ENCODE measurements at places on chromosomes 5 and 9. TPM values are rescaled to one million over a fixed set of nuclear protein-coding genes. Genes with fewer than 3 reads are reported as not detected.

GRCh38 chr5:62082370-62082801 lies 223.6 kb upstream of the KIF2A start:
- no peak overlapping the region for H3K4me3 ChIP-seq
- peaks cover 5% of the 10 kb centered on the region for H3K4me1 ChIP-seq
- no peak overlapping the region for H3K27ac ChIP-seq
- H3K36me3 ChIP-seq, result no peaks in the 10 kb centered on the region
- no peak for DNase-seq

- H3K27ac ChIP-seq, result no peak overlapping the region
- no peak for DNase-seq
- no peaks in the 10 kb centered on the region for H3K27me3 ChIP-seq
- H3K4me3 ChIP-seq, result no peak overlapping the region
These were observed 124.4 kb upstream of the MAP1B start for GRCh38 chr5:71982717-71983395.

DNA sequence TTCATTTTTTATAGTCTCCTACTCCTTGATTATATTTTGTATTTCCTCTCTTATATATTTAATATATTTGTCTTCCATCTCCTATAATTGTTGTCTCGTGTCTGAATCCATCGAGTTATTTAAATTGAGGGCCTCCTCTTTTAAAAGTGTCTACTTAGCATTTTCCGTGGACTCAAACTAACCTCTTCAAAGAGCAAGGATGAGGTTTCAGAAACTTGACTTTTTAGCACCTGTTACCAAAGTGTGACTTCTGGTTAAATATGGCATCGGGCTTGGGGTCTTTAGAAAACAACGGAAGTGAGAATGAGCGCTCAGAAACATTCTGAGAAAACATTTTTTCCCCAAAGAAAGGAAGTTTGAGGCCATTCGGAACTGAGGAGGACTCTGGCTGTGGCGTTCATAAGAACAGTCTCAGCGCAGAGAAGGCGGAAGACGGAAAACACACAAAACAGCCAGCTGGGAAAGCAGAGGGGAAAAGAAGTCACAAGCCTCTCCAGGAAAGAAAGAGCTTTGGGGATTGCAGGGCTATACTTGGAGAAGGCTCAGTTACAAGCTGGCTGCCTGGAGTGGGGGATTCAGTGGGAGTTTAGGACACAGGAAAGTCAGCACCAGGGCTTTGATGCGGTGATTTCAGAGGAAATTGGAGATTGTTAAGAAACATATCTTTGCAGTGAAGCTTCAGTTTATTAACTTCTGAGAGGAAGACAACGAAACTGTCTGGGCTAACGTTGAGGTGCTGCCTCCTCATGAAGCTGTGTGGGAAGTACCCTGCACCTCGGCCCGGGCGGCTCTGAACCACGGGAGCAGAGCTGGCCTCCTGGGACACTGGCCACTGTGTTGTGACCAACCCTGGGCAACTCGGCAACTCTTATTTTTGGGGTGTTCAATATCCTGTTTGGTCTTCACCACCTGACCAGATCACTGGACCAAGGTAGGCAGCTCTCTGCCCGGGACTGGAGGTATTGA lies 25.1 kb upstream of the IRX2 start:
- H3K36me3 ChIP-seq, result no peaks in the 10 kb centered on the region
- H3K27ac ChIP-seq, result no peak overlapping the region
- H3K27me3 ChIP-seq, result no peaks in the 10 kb centered on the region
- no peaks in the 10 kb centered on the region for H3K4me1 ChIP-seq

- no peaks in the 10 kb centered on the region for H3K4me1 ChIP-seq
- no peak overlapping the region for H3K4me3 ChIP-seq
- no peaks in the 10 kb centered on the region for H3K27me3 ChIP-seq
These were observed 93.3 kb upstream of the RAI14 start for GRCh38 chr5:34562791-34563190.

The COL5A1 gene
- 0.11 TPM for total RNA-seq

The EIF4E1B gene
- not detected for total RNA-seq

Measured in activated T-helper 2 cell treated with anti-CD3 and anti-CD28 coated beads, Interferon-gamma antibody, Interleukin-2, Interleukin-4, amounts not matched to agents 10 μg/mL and 5 μg/mL and 100 μg/mL, durations not matched to agents 14 hours and 24 hours and 36 hours (primary cell).